ENCODE measurements at places on chromosomes 11 and 22.

DNA sequence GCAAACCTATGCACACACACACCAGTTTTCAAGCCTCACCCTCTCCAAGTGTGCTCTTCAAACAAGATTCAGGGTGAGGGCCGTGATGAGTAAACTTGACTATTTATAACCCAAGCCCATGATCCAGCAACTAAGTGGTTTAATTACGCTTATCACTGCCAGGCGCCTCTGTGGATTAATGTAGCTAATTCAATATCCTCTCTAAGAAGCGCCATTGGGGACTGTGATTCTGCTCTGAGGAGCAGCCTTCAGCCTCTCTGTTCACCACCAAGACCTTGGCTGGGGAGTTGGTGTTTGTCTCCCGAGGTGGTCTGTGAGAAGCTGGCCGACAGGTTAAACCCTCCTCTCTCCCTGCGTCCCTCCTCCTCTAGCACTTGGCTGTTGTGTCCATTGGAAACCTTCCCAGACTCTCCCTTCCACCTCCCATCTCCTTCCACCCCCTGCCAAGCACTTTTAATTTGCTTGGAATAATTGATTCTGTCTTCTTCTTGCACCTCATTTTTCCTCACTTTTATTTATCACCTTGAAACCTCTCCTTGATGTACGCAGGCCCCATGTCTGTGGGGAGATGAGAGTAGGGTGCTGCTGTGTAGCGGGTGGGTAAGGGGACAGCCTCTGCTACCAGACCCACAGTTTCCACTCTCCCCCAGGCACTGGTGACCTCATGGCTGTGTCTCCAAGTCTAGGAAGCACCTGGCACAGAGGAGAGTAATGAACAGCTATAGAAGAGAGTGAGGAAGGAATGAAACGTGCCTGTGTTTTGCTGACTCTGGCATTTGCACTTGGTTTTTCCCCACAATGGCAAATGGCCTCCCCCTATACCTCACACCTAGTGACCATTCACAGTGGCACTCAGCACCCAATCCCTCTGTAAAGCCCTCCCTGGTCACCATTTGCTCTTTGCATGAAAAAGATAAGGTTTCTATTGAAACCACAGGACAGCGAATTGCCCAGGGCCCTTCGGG, 236.6 kb downstream of the GRIK4 start:
- H3K27me3 ChIP-seq = peaks cover 2% of the 10 kb centered on the region
- no peaks in the 10 kb centered on the region for H3K36me3 ChIP-seq
- H3K27ac ChIP-seq = no peak overlapping the region
- no peaks in the 10 kb centered on the region for H3K4me1 ChIP-seq

GRCh38 chr11:15336021-15336420, 221.3 kb downstream of the INSC start:
- H3K4me3 ChIP-seq = no peak overlapping the region
- H3K27ac ChIP-seq = no peak overlapping the region
- peaks cover 10% of the 10 kb centered on the region for H3K27me3 ChIP-seq
- no peak for DNase-seq

DNA sequence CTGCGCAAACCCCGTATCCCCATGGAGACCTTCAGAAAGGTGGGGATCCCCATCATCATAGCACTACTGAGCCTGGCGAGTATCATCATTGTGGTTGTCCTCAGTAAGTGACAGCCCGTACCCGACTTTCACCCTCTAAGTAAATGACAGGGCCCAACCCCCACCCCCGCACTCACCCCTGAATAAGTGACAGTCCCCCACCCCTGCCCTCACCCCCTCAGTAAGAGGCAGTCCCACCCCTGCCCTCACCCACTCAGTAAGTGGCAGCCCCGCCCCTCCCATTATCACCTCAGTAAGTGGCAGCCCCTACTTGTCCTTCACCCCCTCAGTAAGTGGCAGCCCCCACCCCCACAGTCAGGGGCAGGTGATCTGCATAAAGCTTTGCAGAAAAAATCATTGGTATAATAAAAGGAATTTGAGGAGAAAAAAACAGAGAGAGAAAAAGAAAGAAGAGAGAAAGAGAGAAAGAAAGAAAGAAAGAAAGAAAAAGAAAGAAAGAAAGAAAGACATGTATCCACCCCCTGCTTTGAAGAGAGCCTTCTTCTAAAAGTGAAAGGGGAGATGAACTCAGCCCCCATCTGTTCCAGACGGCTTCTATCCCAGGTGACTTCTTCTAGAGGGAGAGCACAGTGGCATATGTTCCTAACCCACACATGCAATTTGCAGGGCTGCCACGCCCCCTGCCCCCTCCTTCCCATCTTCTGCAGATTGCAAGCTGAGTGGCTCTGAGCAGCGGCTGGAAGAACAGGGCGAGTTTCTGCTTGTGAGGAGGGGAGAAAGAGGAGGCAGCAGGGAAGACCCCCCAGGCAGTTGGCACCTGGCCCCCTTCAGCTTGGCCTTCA, 12.5 kb upstream of the SMIM35 start:
- no peaks in the 10 kb centered on the region for H3K4me1 ChIP-seq
- no peak for DNase-seq
- peaks cover 22% of the 10 kb centered on the region for H3K27me3 ChIP-seq
- H3K27ac ChIP-seq = no peak overlapping the region
- no peak overlapping the region for H3K4me3 ChIP-seq

GRCh38 chr11:28343304-28344233, 235.4 kb downstream of the METTL15 start:
- peak overlapping the region; percentile 83 for H3K27ac ChIP-seq
- DNase-seq = no peak
- H3K27me3 ChIP-seq = no peaks in the 10 kb centered on the region
- H3K4me1 ChIP-seq = peaks cover 21% of the 10 kb centered on the region

GRCh38 chr11:102237096-102237735, 80.1 kb upstream of the BIRC3 start:
- H3K4me1 ChIP-seq = peaks cover 16% of the 10 kb centered on the region
- H3K4me3 ChIP-seq = no peak overlapping the region
- H3K27ac ChIP-seq = no peak overlapping the region
- H3K36me3 ChIP-seq = peaks cover 15% of the 10 kb centered on the region

Data from osteocyte (in vitro differentiated cells).